ENCODE measurements at places on chromosomes 5 and 9.

GRCh38 chr5:181130832-181131496, at the start of gene OR2V1:
TSS of gene OR2V1 (minus strand) at chr5:181131169. CDS start at chr5:181125304, 5,865 bp downstream.
- DNase-seq, result no peak

GRCh38 chr5:145761254-145761653, 73.9 kb downstream of the PRELID2 start:
- DNase-seq, result no peak

DNA sequence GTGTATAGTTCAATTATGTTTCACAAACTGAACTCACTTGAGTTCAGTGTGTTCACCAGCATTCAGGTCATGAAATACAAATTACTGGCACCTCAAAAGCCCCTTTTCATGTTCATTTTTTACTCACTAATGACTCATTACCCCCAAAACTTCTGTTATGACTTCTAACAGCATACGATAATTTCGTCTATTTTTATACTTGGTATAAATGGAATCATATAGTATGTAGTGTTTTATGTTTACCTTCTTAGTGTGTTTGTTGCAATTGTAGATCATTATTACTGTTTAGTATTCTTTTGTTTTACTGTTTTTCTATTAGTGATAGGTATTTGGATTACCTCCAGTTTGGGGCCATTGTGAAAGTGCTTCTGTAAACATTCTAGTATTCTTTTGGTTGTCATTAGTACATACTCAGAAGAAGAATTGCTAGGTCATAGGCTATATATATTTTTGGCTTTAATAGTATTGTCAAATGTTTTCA, 33.4 kb downstream of the DDX4 start:
- no peak for DNase-seq

- DNase-seq, result no peak
Measured at GRCh38 chr9:135178498-135178897, 91.0 kb downstream of the OLFM1 start.

DNA sequence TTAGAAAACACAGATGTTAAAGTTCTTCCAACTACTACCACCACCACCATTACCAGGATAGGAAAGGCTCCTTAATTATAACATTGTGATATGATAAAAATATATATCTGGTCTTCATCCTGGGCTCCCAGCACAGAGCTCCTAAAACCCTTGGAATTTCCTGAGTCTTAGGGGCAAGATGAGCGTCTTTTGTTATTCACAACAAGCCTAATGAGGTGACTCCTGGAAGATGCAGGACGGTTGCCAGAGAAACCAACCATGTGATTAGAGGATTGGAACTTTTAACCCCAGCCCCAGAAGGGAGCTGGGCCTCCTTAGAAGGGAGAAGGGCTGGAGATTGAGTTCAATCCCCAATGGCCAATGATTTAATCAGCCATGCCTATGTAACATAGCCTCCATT, 148.0 kb upstream of the ADRA1B start:
- peak; percentile 29 for DNase-seq

- peak; percentile 48 for DNase-seq
Measured at GRCh38 chr9:118609355-118610044, 759.7 kb downstream of the BRINP1 start.

DNA sequence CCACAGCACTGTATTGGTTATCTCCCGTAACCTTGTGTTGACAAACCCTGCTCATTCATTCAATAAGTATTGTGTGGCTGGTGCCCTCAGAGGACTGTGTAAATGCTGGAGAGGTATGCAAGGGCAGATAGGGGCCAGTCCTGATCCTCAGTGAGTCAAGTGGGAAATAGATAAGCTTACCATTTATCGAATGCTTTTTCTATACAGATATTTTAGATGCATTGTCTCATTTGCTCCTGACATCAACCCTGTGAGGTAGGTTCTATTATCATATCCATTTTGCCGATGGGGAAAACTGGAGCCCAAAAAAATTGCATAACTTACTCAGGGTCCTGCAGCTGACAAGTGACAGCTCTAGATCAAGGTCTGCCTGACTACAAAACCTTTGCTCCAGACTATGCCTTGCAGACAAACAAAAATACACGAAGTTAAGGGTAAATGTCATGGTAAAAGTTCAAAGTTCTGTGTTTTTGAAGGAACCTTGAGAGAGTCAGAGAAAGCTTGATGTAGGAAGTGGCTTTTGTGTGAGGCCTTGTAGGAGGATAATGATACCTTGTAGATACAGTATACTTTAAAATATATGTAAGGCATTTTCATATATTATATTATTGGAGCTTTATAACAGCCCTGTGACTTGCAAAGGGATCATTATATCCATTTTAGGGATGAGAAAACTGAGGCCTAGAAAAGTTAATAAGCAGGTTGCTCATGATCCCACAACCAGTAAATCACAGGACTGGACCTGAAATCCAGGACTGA, 22.7 kb downstream of the CYFIP2 start:
- no peak for DNase-seq

DNA sequence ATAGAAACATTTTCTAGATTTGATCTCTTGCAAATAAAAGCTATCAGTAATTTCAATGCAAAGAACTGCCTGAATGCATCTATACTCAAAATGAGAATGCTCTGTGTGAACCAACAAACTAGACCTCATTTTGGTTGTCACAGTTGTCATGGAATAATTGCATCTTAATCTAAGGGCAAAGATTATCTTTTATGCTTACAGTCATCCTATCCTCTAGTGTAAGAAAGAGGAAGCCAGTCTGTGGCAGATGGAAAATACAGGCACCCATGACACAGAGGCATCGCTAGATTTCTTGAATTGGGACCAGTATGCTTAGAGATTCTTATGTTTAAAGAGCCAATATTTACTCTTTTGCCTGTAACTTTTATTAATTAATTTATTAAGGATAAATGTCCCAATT, 95.0 kb downstream of the MACIR start:
- DNase-seq, result no peak

GRCh38 chr5:95440825-95441224, 49.7 kb downstream of the FAM81B start:
- no peak for DNase-seq

DNA sequence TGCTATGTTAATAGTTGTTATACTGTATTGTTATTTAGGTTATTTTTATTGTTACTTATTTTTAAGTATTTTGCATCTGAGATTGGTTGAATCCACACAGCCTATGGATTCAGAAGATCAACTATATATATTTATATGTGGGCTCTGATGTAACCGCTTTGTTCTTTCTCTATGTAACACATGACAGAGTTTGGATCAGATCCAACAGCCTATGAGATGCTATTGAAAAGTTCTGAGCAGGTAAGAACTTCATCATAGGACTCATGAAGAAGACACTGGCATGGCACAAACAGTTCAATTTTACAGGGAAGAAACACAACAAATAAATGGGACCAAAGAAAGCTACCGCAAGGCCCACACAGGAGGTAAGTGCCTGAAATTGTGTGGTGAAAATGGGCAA, 93.4 kb downstream of the GNAQ start:
- no peak for DNase-seq

GRCh38 chr5:107217721-107218130, 453.0 kb downstream of the EFNA5 start:
- DNase-seq, result no peak

- no peak for DNase-seq
Measured at GRCh38 chr9:125397736-125398135, 136.1 kb downstream of the GAPVD1 start.

- DNase-seq, result peak; percentile 83
Measured at GRCh38 chr9:100595391-100596199, 17.7 kb downstream of the CAVIN4 start.

GRCh38 chr9:37036371-37036775, 2.3 kb upstream of the PAX5 start:
- no peak for DNase-seq

- no peak for DNase-seq
Measured at GRCh38 chr5:169549453-169550100, 34.0 kb upstream of the SPDL1 start.

DNA sequence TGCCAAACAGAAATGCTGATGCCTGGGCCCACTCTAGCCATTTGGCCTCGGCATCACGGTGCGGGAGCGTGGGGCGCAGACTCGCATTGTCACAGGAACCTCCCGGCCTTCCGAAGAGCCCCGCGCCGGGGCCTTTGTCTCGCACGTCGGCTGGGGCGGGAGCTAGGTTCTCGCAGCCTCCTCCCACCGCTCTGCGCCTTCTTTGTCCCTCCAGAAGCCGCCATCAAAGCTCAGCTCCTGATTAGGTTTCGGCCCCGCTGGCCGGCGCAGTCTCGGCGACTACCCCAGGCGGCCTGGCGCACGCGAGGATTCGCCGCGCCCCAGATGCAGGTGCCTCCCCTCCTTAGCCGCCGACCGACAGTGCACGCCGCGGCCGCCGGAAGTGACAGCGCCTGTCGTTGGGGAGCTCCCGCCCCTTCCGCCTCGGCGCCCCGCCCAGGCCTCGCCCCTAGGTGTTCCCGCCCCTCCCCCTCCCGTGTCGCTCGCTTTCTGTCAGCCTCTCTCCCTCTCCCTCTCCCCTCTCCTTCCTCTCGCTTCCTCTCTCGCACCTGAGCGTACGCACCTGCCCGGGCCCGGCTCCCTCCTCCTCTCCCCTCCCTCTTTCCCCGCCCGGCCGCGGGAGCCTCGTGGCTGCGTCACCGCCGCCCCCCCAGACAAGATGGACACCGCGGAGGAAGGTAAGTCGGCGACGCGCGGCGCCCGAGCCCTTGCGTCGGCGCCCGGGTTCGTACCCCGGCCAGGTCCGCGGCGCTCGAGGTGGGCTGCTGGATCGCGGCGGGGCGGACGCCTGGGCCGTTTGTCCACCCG, at the start of gene MARCHF6:
TSS of gene MARCHF6 (plus strand) at position 455 of the 807 bp plus-strand sequence. CDS start at position 659, 204 bp downstream.
- DNase-seq, result peak; percentile 80

GRCh38 chr5:61662670-61663069, 330.6 kb downstream of the ZSWIM6 start:
- DNase-seq, result no peak

DNA sequence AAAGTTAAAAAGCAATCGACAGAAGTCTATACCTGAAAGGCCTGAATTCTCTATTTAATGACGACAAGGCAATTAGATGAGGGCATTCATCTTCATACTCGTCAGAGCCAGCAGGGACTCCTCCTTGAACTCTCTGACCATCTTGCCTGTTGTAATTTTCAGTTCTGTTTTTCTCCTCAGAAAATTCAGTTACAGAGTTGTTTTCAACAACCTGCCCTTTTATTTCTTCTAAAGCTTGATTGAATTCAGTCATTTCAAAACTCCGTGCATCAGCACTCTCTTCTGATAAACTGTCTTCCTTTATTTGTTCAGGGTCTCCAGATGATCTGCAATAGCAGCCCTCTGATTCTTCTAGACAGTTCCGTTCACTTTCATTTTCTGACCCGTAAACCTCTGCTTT, 15.6 kb downstream of the RIOK2 start:
- no peak for DNase-seq

DNA sequence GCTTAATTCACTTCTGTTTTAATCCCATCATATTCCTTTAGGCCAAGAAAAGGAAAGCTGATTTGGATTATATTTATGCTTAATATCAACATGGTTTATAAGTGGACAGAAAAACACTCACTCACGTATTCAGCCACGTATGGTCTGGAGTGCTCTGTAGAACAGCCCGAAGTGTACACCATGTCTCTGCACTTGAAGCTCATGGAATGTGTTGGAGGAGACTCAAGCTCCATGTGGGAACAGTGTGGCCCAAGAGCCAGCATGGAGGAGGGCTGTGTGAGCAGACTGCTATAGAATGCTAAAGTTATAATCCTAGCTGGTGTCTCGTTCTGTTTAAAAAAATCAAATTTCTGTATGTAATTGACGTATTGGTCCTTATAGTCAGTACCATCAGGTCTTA, 32.9 kb downstream of the OTULINL start:
- DNase-seq, result no peak

GRCh38 chr5:93092349-93093105, 488.5 kb downstream of the NR2F1-AS1 start:
- DNase-seq, result peak; percentile 68

DNA sequence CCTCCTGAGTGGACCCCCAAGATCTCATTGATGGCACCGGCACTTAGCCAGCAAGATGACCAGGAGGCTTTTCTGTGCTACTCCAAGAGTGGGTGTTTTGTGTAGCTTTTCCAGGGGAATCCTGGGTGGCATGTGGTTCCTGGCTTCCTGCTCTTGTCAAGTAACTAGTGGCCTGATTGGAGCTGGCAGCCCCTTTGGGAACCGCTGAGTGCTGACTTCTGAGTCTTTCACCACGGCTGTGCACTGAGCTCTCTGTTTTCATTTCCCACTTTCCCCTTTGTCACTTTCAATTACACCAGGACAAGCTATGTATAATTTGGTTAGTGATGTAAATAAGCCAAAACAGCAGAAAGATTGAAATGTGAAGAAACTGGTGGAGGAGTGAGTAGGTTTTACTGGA, 255.4 kb downstream of the GOLPH3 start:
- no peak for DNase-seq

DNA sequence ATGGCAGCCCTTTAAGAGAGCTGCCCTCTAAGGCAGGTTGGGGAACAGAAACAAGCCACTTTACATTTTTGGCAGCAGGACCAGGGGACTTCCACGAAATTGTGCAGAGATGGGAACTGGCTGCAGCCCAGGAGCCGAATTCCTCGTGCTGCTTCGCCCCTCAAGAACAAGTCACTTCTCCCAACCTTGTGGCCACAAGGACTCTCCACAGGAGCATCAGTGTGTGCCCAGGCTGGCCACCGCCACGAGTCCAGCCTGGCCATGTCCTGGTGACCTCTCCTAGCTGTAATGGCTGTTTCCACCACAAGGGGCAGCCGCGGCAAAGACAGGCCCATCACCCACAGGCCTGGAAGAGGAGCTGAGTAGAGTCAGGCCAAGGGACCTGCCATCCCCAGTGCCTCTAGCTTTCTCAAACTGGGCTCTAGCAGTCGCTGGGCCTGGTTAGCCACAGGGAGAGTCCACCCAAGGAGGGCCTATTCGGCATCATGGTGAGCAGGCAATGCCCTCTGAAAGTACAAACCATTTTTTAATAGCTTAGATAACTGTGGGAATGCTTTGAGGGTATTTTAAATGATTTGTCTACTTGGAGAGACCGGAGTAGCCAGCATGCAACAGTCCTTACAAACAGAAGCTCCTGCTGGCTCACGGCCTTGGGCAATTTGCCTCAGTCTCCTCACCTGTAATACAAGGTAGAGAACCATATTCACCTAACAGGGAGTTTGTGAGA, 129.0 kb downstream of the COL23A1 start:
- DNase-seq, result no peak

DNA sequence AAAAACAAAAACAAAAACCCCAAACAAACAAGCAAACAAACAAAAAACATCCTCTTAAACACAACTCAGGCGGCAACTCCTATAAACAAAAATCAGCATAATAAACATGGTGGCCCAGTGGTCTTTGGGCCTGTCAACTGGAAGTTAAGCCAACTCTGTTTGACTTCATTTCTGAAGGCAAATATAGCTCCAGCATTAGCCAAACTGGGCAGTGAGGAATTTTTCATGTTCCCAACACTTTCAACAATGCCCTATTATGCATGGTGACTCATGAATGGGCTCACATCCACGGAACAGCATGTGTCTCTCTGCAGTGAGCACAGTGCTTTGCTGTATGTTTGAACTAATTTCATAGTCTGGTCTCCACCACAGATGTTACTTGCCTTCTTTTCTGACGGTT, 143.9 kb upstream of the STC2 start:
- peak; percentile 99 for DNase-seq

- no peak for DNase-seq
Measured at GRCh38 chr5:90612919-90613318, 54.3 kb downstream of the ADGRV1 start.

GRCh38 chr9:127136081-127136879, 13.8 kb upstream of the ANGPTL2 start:
- DNase-seq, result no peak

All from fibroblast of the aortic adventitia (primary cell).